Occipital lobe (tissue), 3 donors: ENCODE measurements at places on chromosomes 5 and 9. TPM values are rescaled to one million over a fixed set of nuclear protein-coding genes. Genes with fewer than 3 reads are reported as not detected.

- DNase-seq = no peak
Measured at GRCh38 chr9:78463750-78464149, 166.8 kb downstream of the PSAT1 start.

Gene PCDHAC2
- 33.5 TPM for total RNA-seq

Gene PLPP7
- 5.5 TPM for total RNA-seq

GRCh38 chr9:99040251-99040900 is 64.5 kb upstream of the TGFBR1 start:
- no peak for DNase-seq

DNA sequence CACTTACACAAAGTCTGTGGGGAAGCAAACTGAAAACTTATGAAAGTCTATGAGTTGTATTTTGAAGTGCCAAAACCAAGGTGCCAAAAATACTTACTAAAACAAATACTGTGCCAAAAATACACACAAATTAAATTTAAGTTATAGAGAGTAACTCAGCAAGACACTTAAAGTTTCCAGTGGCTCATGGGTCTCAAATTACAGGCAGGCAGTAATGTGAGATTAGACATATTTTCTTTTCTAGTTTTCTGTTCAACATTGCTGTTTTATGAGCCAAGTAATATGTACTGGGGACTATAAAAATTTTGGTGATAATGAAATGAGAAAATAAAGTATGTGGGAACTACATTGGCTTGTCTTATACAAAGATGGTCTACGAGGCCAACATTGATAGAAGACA is 172.2 kb upstream of the SNX2 start:
- DNase-seq = no peak

DNA sequence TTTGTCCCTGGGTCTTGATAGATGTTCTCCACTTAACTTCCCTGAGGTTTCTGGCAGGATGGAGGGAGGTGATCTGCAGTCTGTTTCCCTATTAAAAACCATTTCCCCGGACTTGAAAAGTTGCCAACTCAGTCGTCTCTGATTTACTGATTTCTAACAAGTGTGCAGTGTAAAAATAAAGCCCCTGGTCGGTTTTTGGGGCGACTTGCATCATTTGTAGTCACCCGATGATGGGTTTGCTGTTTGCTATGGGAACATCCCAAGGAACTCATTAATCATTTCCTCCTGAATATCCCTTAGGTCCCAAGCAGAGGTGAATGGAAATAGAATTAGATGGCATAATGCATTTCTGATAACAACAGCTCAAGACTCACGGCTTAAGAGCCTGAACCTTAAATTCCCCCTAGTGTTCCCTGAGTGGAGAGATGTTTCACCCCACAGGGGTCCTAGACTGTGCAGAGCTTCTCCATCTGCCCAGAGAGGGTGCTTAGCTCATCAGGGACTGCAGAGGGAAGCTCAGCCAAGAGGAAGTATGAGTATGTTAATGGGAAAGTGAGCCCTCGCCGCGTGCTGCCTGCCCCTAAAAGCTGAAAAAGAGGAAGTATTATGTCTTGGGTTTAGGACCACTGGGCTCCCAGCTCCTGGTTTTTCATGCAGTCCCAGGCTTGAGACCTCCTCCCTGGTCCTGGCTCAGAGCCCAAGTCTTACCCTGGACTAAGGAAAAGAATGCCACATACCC is 115.1 kb upstream of the DAP start:
- no peak for DNase-seq

Gene SQSTM1
- total RNA-seq = 53.5 TPM

GRCh38 chr9:131276891-131277286 is 579 bp upstream of the FAM78A start:
- DNase-seq = no peak

Gene INPP5E
- total RNA-seq = 11.5 TPM

DNA sequence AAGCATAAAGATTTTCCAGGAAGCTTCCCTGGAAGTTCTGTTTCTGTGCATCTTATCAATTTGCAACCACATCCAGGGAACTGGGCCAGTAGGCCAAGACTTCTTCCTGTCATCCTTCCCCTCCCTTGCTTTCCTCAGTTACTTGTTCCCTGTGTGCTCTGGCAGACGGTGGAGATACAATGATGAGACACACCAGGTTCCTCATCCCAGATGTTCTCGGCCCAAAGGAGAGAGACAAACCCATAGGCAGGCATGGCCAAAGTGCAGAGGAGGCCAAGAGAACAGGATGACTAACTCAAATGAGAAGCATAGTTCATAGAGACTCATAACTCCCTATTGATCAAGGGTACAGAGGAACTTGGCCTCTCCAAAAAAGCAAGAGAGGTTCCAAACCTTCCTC is 652.6 kb downstream of the CCDC171 start:
- DNase-seq = no peak

DNA sequence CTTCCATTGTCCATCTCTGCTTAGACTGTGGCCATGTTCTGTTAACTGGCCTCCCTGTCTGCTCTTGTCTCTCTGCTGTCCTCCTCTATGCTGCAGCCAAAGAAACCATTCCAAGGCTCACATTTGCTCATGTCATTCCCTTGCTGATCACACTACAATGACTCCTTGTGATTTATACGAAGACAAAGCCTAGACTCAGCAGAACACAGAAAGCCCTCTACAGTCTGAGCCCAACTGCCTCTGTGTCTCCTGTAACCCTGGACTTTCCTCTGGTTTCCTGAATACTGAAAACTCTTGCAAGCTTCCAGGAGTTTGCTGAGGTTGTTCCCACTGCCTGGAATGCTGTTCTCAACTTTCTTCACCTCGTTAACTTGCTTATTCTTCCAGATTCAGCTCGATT is 191.8 kb downstream of the TMEM38B start:
- DNase-seq = no peak

Gene ADAMTS2
- 0.78 TPM for total RNA-seq

Gene LRRC14B
- total RNA-seq = not detected

- no peak for DNase-seq
Measured at GRCh38 chr5:98214240-98215051, 559.0 kb upstream of the RGMB start.
